ENCODE measurements at places on chromosomes 12 and 14.

DNA sequence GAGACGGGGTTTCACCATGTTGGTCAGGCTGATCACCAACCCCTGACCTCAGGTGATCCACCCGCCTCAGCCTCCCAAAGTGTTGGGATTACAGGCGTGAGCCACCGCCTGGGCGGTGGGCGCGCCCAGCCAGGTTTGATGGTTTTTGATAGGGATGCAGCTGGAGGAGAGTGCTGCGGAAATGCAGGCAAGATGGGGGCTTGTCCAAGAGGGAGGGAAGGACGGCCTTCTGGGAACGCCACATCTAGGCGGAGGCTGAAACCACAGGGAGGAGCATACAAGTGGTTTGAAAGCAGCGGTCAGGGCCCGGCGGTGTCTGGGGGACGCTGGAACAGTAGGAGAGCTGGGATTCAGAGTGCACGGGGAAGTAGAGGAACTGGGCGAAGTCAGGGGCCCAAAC, 134.6 kb downstream of the VRK1 start:
- no peak for DNase-seq

DNA sequence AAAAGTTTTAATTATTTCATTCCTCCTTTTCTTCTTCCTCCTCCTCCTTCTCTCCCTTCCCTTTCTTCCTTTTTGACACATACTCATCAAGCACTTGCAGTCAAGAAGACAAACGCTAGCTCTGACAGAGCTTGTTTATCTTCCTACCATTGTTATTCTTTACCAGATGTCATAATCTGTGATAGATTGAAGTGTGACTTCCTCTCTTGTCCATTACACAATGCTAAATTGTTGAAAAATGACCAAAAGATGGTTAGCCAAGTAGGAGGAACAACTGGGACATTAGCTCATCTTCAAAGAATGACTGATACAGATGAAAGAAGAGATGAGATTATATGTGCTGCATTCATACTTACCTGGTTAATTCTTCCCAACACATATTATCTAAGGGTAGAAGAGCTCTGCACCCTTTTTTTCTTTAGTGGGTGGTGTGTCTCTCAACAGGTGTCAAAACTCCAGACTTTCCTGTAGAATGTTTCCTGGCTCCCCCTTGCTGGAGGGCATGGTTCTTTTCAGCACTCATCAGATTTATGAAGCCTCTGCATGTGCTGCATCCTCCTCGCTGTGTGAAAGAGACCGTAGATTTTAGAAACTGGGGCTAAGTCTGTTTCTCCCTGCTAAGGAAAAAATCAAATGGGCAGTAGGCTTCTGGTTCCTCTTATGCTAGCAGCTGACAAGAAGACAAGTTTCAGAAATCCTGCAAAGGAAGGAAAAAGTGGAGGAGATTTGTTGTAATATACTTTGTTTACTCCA, 147.1 kb downstream of the TMX1 start:
- no peak for DNase-seq

DNA sequence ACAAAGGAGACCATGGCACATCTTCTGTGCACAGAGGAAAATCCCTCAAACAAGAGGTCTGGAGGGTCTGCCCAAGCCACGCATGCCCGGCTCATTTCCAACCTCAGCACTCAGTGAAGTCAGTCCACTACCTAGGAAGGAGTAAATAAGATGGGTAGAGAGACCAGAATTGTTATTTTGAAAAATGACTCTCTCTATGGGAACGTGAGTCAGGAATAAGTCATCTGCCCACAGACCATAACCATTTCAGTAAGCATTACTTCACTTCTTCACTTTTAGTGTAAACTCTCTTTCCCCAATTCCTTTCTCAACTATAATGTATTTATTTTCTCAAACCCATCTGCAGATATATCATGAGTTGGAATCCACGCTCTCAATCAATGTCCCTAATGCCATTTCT, 1039.9 kb upstream of the USP15 start:
- DNase-seq: no peak

- DNase-seq: no peak
Observed at GRCh38 chr14:76698631-76699030, 62.6 kb upstream of the VASH1 start.

GRCh38 chr14:101972126-101972866, 7.9 kb downstream of the DYNC1H1 start:
- peak; percentile 48 for DNase-seq

GRCh38 chr14:35285168-35286002, 6.8 kb upstream of the PSMA6 start:
- no peak for DNase-seq

DNA sequence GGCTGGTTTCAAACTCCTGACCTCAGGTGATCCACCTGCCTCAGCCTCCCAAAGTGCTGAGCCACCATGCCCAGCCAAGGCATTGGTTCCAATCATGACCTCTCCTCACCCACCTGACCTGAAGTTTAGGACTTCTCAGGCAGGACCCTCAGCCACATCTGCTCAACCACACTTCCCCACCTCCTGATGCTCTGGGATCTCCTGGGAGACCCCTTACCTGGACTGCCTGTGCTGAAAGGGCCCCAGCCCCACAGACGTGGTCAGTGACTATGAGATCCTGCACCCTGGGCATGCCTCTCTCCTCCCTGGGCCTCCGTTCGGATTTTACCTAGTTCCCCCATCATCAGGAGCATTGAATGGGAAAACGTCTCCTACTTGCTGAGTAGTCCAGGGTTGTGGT, 18.0 kb downstream of the GSC start:
- no peak for DNase-seq

- DNase-seq: no peak
Observed at GRCh38 chr12:84089356-84089755, 823.2 kb downstream of the SLC6A15 start.

GRCh38 chr14:88130057-88130432, 125.1 kb downstream of the GPR65 start:
- DNase-seq: no peak

GRCh38 chr12:94287245-94287628, 138.9 kb downstream of the PLXNC1 start:
- no peak for DNase-seq

- no peak for DNase-seq
Observed at GRCh38 chr12:68304626-68305025, 27.5 kb downstream of the MDM1 start.

DNA sequence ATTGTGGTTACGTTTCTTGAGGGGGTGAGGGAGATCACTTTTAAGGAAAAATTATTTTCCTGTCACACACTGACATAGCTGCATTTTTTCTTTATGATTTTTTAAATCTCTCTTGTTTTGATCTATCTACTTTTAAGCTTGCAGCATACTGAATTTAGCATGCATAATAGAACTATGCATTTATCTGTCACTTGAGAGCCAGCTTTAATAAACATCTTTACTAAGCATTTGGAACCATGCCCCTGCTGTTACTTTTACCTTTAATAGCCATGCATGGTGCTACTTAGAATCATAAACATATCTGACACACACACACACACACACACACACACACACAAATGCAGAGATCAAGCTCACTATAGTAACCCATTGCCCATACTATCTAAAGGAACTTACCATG, 486.2 kb downstream of the NELL2 start:
- DNase-seq: no peak

DNA sequence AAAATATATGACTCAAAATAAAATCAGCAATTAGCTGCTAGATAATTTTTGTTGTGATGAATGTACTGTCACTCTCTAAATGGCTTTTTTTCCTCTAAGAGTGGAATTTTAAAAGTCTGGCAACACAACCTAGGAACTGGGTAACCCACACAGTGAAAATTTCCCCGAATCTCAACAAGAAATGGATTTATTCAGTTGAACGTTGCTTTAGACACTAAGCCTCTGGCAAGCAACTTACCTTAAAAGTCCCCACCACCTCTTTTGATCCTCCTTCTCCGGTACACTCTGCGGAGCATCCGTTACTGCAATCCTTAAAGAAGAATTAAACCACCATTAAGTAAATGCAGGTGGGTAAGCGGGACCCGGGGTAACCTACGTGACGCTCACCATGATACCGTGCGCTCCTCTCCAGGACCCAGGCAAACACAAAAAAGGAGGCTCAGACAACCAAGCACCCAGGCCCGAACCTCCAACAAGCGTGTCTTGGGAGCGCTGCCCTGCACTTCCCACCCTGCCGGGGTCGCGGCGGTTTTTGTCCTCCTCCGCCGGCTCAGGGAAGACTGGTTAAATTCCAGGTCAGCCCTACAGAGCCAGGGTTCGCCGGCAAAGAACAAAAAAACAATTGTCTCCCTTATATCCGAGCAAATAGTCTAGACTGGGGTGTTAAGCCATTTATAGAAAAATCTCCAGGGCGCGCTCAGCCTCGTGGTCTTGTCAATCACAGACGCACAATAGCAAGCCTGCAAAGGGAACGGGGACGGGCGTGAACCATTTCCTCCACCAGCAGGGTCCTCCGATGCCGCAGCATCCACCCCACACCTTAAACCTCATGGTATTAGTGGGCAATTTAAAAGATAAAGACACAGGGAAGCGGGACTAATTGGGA, 47.1 kb downstream of the BCAT1 start:
- DNase-seq: no peak

DNA sequence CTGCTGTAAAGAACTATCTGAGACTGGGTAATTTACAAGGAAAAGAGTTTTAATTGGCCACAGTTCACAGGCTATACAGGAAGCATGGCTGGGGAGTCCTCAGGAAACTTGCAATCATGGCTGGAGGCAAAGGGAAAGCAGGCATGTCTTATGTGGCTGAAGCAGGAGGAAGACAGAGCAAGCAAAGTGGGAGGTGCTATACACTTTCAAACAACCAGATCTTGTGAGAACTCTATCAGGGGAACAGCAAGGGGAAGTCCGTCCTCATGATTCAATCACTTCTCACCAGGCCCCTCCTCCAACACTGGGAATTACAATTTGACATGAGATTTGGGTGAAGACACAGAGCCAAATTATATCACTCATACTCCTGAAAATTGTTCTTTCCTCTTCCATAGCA, 109.5 kb upstream of the PKP2 start:
- DNase-seq: no peak

DNA sequence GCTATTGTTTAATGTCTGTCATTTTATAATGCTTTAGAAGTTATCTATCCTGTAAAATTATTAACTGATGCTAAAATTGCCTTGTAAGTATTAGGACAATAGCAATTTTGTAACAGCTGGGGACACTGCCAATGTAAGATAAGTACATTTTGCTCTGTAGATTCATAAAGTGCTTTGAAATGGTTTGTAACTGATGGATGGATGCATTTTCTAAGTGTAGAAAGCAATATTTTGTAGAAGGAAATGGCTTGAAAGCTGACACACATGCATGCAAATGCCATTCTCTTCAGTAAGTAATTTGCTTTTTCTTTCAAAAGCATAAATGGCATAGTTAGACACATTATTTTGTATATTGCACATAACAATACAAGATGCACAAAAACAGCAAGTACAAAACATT, 129.8 kb downstream of the FOXG1 start:
- DNase-seq: no peak

DNA sequence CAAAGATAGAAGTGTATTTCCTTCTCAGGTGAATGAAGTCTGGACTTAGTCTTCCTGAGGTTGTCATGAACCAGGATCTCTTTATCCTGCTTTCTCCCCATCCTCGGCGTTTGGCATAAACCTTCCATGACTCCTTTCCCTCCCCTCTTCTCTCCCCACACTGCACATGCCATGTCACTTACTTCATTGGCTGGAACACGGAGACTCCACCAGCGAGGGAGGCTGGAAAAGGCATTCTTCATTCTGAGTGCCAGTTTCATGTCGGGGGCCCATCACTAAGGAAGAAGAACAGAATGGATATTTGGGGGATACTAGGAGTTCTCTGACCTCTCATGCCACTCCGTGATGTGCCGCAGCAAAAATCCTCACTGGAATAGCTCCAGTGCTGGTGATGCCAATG, 105.6 kb downstream of the VCPKMT start:
- DNase-seq: no peak

GRCh38 chr12:49296034-49296835, 1.3 kb downstream of the PRPH start:
- DNase-seq: no peak

DNA sequence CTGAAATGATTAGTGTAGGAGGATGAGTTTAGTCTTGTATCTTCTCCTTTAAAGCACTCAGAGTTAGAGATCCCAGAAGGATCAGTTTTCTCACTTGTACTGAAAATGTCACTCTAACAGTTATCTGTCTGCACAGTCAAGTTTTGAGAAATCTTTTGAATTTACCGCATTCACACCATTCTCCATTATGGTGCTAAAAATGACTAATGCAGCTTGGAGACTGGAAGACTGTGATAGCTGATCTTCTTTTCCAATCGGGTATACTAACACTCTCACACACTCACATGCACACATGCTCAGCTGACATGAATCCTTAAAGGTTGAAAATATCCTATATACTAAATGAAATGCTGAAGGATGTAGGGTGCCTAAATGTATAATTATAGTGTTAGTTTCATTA, 65.8 kb downstream of the SLC15A5 start:
- no peak for DNase-seq

DNA sequence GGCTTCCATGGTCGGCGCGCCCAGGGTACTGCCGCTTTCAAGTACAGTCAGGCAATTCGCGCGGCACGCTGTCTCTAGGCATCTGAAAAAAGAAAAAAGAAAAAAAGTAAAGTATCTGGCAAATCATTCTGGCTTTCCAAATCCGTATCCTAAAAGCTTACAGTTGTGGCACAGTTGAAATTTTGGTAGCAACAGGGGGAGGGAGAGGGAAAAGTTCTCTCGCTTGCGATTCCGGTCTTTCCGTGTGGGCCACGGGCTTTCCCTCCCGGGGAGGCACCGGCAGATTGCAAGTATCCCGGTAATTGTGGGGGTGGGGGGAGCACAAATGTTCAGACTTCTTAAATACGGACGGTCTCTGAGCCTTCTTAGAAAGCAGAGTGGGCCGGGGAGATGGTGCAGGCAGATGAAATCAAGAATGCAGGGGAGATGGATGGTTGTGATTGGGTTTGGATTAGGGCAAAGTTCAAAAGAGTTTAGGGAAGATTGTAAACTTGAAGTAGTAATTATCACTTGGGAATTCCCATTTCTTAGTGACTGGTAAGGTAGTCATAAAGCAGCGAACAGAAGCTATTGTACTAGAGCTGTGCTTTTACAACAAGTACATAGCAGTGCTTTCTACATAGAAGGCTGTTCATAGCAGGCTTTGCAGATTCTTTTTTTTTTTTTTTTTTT, 1.2 kb downstream of the SOCS2 start:
- no peak for DNase-seq

GRCh38 chr14:92941531-92941930, 18.6 kb downstream of the CHGA start:
- DNase-seq: no peak

DNA sequence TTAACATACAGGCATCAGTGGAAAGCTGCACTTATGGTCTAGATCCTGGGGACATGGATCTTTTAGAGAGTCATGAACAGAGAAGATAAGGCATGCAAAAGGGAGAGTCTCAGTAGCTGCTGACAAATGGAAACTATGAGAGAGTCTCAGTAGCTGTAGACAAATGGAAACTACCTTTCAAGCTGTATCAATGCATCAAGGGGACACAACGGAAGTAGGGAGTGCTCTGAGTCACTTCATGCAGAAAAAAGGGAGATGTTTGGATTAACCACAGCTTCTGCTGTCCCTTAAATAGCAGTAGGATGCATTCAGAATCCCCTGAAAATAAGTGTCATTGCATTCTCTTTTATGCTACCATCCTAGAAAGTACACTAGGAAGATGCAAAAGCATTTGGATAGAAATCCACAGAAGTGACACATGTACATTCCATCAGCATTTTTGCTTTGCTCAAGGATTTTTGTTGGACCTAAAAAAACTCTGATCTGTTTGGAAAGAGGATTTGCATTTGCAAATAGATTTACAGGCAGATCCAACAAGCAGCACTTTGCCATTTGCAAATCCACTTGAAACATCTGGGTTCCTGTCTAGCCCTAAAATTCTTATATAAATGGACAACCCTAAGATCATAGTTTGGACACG, 227.5 kb upstream of the LMO3 start:
- no peak for DNase-seq

- DNase-seq: no peak
Observed at GRCh38 chr14:55813630-55814029, 233.6 kb downstream of the KTN1 start.
